Gastroesophageal sphincter (tissue), 4 donors: ENCODE measurements at places on chromosomes 11 and 22.

DNA sequence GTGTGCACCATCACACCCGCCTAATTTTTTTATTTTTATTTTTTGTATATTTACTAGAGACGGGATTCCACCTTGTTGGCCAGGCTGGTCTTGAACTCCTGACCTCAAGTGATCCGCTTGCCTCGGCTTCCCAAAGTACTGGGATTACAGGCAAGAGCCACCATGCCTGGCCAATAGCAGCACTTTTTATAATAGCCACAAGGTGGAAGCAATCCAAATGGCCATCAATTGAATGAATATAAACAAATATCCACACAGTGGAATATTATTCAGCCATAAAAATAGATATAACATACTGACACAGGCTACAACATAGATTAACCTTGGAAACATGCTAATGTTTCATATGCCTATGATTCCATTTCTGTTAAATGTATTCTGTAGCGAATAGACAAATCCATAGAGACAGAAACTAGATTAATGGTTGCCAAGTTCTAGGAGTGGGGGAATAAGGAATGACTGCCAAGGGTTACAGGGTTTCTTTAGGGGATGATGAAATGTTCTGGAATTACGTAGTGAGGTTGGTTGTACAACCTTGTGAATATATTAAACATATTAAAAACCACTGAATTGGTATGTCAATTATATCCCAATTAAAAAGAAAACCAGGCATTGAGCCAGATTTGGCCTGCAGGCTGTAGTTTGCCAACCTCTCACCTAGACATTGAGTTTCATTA, 4.8 kb downstream of the VPS51 start:
- no peak for ATAC-seq

DNA sequence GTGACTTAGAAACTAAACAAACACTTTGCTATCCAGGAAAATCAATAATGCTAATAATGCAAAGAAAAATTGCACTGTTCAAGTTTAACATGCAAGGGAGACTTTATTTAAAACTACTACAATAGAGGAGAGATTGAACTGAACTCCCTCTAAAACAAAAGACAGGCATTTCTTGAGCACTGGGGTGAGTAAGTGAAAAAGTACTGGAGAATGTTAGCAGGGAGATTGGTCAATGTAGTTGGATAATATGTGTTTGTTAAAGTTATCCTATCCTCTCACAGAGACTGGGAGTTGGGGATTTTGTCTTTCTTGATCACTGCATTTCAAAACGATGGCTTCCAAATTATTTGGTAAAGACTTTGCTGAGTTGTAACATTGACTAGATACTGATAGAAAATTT, 77.6 kb downstream of the LUZP2 start:
- no peak for ATAC-seq

- no peak for ATAC-seq
These were observed 32.7 kb downstream of the METTL15 start for GRCh38 chr11:28140689-28141455.

- ATAC-seq = peak; percentile 50
These were observed 30.4 kb downstream of the COMMD9 start for GRCh38 chr11:36258730-36259360.
